ENCODE measurements at places on chromosomes 11 and 22.

GRCh38 chr11:69840371-69841169, 21.4 kb upstream of the FGF3 start:
- no peak for DNase-seq

GRCh38 chr11:86202013-86202336, 42.6 kb upstream of the EED start:
- no peak for DNase-seq

DNA sequence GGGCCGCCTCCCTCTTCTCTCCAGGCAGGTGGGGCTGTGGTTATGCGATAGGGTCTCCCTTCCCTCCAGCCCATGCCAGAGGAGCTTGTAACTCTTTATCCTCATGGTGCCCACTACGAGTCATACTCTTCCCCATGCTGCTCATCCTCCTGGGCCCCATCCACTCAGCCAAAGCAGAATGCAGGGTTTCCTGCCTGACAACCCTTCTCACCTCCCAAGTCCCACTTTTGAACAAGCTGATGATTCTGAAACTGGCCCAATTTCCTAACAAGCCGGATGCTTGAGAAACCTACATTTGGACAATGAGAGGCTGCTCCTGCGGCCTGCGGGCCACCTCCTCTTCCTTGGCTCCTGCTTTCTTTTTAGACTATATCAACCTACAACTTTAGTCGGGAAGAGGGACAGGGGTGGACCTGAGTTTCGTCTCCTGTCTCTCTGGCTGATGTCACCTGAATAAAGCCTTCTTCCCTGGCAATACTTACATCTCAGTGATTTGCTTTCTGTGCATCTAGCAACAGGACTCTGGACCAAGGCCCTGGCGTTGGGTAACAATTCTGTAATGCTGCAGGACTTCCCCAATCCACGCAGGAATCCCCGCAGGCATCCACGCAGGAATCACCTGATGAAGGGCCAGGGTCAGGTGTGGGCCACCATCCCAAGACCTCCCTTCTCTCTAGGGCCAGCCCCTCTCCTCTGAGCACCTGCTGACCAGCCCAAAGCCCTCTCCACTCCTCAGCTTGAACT, 1.5 kb upstream of the NDUFS8 start:
- DNase-seq = no peak

DNA sequence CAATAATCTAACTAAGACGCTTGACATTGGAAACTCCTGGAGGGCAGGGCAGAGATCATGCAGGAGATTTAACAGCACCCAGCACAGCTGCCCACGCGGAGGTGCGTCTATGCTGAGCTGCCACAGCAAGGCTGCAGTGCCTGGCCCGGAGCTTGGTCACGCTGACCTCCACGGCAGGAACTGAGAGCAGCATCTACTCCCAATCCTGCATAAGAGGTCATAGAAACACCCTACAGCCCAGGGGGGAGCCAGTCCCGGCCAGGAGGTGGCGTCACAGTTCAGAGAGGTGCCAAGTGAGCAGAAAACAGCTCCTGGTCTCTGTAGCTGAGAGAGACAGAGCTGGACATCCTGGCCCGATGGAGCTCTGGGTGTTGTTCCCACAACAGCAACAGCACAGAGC, 121.1 kb upstream of the TMEM45B start:
- no peak for DNase-seq

- no peak for DNase-seq
Measured at GRCh38 chr22:46486996-46487717, 50.3 kb downstream of the CELSR1 start.

DNA sequence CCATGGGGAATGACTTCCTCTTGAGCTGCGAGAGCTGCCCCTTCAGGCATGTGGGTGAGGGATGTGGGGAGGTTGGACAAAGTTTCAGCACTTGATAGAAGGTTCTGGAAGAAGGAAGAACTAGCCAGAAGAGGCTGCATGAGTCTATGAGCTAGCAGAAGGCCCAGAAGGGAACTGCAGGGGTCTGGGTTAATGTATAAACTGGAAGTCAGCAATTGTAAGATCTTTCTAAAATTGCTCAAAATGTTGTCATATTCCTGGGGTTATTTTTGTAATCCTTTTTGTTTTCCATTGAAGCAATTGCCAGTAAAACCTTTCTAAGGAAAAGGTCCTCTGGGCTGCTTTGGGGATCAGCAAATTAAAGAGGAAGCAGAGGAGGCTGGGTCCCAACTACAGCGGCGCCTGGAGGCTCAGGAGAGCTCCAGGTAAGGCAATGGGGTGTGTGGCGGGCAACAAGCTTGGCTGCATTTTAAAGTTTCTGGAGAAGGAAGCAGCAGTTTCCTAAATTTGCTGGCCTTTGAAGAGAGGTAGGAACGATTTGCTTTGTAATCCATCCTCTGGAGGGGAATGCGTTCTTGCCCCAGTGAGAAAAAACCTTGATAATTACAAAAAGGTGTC, 29.2 kb downstream of the ADAMTS15 start:
- no peak for DNase-seq

GRCh38 chr11:71139516-71140205, 112.7 kb downstream of the SHANK2 start:
- DNase-seq = no peak

- DNase-seq = no peak
Measured at GRCh38 chr22:36238373-36239149, 766 bp downstream of the APOL2 start.

DNA sequence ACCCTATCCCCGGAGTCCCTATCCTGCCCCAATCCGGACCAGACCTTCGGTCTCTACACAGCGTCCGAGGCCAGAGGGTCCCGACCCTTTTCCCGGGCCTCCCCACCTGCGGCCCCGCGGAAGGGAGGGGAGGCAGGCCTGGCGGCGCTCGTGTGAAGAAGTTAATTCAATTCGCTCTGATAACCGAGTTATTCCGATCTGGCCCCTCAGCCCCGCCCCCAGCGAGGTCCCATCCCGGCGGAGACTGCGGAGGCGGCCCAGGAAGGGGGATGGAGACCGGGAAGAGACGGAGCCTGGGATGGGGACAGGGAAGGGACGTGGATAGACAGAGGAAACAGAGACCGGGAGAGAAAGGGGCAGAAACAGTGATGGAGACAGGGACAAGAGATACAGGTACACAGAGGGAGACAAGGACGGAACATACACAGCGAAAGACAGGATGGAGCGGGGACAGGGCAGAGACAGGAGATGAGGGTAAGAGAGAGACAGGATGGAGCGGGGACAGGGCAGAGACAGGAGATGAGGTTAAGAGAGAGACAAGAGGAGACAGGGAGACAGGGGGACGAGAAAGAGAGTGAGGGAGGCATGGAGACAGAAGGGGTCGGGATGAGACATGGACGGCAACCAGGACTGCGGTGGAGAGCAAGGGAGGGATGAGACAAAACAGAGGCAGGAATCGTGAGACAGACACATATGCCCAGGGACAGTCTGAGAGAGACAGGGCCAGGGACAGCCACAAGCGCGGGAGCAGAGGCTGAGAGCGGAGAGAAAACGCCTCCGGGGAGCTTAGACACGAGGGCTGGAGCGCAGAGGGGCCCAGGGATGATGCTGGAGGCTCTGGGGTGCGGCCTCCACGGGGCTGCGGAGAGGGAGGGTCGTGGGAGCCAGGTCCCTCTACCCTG, 636 bp upstream of the PHOX2A start:
- no peak for DNase-seq

GRCh38 chr11:118528511-118528910, 1.2 kb downstream of the TTC36 start:
- DNase-seq = no peak

- no peak for DNase-seq
Measured at GRCh38 chr11:43359422-43359818, 700 bp downstream of the TTC17 start.

DNA sequence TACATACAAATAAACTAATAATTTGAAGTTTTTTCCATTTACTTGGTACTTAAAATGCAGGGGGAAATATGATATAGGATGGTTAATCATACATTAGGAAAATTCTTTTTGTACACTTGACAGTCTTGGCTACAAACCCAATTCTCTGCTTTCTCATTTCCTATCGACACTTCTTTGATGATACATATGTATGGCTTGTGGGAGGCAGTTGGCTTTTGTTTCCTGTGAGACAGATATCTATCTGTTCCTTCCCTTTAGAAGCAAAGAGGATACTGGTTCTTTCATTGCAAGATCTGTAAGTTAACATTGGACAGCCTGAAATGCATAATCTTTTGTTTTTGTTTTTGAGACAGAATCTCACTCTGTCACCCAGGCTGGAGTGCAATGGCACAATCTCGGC, 47.9 kb upstream of the ADORA2A start:
- no peak for DNase-seq

- DNase-seq = no peak
Measured at GRCh38 chr11:130635937-130636630, 187.6 kb downstream of the ADAMTS15 start.
